ENCODE measurements at places on chromosomes 2 and 18.

- DNase-seq: peak; percentile 24
Measured at GRCh38 chr2:193963472-193964119, 1693.4 kb upstream of the SLC39A10 start.

- no peak for DNase-seq
Measured at GRCh38 chr2:119426801-119427395, 4.8 kb upstream of the TMEM37 start.

DNA sequence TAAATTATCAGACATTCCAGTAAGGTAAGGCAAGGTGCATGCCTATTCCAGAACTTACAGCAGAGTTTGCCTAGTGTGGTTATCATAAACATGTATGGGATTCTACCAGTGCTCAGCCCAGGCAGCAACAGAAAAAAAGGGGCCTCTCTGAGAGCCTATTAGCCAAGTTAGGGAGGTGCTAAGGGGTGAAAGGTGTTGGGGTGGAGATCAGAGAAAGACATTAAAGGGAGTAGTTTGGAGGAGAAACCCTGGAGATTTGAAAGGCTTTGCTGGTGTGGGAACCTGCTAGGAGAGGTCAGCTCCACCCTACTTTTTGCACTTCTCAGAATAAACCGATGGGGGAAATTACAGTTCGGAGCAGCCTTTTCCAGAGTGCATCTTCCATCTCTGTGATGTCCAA lies 2.9 kb downstream of the ARPC2 start:
- DNase-seq: no peak

DNA sequence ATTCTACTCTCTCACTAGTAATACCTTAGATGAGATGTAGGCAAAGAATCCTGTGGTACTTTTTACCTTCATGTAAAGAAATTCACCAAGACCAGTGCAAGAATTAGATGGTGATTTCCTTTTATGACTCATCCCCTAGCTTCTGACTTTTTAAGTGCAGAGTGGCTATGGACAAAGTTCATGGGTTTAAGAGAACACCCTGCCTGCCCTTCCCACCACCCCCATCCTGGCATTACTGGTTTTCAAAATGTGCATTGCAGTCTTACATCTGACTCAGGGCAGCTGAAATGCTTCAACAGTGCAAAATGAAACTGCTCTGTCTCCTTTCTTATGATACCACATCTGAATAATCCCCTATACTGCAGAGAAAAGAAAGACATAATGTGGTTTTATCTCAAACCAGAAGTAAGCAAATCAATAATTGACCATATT lies 22.6 kb downstream of the MAIP1 start:
- DNase-seq: no peak

DNA sequence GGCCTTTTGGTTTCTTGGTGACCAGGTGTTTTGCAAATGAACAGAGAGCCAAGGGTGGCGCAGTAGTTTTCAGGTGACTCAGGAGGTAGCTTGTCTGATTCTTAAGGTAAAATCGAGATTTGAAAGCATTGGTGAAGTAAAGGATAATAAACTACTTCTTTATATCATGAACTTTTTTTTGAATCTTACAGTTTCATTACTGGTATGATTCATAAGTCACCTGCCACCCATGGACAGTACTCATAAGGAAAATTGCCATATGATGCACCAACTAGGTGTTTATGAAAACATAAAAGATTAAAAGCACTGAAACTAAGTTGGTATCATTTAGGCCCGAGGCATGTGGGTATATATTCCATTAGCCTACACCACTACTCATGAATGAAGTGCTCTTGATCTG lies 84.1 kb upstream of the MGAT5 start:
- no peak for DNase-seq

DNA sequence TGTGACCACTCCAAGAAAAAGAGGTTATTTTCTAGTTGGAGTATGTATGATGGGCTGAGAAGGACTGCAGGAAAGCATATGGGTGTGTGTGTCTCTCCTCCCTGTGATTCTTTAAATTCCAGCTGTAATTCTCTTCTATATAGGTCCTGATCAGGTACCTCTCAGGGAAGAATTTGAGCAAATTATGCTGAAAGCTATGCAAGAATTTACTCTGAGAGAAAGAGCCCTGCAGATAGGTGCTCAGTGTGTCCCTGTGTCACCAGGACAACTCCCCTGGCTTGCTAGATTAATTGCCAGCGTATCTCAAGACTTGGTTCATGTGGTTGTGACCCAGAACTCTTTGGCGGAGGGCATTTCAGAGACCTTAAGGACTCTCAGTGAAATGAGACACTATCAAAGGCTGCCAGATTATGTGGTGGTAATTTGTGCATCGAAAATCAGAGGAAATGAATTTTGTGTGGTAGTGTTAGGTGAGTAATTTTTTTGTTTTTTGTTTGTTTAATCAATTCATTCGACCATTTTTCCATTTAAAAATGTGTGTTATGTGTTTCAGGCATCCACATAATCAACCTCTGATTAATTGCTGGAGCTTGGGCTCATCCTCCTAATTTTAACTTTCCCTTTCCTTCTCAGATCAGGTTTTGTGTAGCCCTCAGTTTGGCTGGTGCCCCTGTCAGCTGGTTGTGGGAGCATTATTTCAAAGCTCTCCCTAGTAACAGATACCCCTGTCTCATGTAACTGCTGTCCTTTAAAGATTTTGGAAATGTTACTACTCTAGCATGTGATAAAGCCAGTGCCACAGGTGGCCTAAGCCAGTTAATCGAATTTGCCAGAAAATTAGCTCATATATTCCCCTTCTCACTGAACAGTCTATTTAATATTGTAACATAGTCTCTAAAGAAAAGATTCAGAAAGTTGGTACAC lies 150.9 kb downstream of the ESCO1 start:
- no peak for DNase-seq

DNA sequence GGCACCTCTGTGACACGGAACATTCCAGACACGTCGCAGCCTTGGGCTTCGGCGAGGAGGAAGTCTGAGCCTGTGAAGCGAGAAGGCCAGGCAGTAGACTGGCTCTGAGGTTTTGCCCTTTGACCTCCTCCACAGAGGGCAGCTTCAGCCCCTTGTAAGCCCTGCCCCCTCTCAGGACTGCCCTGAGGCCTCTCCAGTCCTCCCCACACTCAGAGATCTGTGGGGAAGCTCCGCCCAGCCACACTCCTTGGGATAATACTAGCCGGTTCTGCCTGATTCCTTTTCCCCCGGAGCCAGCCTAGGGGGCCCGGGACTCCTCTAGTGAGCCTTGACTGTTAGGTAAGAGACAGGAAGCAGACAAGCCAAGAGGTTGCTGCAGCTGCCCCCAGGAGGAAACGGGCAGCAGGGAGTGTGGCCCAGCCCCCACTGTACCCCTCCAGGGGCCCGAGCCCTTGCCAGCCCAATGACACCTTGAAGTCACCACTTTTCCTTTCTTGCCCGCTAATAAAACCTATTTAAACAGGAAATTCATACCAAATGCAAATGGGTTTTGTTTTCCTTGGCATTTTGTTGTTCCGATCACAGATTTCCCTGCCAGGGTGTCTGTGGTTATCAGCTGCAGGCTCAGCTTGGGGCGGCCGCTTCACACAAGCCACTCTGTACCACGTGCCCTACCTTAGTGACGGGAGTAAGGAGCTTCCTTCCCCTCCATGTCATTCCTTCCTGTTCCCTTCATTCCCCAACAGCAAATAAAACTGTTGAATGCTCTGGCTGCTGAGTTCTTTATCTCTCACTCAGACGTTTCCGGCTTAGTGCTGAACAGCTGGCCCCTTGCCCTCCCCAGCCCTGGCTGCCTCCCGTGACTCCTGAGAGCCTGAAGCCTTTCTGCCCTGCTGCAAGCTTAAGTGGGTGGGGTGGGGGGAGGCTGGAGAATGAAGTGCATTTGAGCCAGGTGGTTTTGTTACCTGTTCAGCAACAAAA lies 124.7 kb downstream of the CABLES1 start:
- DNase-seq: peak; percentile 71

DNA sequence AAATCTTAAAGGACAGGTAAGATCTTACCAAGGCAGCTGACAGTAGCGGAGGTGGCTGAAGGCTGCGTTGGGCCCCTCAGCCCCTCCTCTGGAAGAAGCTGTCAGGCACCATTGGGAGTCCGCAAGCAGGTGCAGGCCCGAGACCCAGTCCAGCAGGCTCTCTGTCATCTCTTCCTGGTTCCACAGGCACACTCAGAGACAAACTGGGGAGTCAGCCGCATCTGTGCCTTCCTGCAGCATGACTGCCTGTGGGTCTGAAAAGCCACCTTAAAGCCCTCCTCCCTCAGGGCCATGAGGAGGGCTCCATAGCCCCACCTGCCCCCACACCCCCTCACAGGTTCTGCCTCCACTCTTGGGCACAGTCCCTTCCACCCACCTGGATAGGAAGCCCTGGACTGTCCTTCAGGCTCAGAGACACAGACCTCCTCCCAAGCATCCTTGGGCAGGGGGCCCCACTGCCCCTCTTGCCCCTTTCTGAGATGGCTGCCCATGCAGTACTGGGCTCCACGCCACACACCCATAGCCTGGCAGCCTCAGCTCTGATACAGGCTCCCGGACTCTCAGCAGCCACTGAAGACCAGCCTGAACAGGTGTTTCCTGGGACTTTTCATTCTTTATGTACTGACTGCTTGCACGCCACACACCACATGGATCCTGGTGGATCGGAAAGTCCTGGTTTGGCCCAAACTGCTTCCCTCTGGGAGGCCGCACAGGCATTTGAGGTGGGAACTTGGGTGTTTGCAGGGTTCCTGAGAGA lies 239.8 kb downstream of the SEPTIN10 start:
- DNase-seq: no peak

GRCh38 chr2:165078913-165079312 lies 123.6 kb upstream of the SLC38A11 start:
- DNase-seq: no peak

- DNase-seq: no peak
Measured at GRCh38 chr2:120100627-120101026, 87.8 kb downstream of the EPB41L5 start.

- no peak for DNase-seq
Measured at GRCh38 chr2:115294999-115295398, 852.6 kb downstream of the DPP10 start.

DNA sequence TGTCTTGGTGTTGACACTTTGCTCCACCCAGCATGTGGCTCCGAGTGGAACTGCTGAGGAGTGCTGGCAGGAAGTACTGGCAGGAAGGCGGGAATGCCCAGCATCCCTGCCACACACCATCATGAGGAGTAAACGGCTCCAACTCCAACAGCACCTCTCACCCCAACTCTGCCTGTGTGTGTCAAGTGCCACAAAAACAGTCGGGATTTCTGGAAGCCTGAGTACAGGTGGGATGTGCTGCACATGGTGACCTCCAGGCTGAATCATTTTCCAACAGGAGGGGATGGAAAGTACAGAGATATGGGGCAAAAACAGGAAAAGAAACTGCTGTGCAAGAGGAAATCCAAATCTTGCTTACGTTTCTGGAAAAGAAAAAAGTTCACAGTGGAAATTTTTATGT lies 53.6 kb downstream of the PARD6G start:
- DNase-seq: no peak

GRCh38 chr18:44968336-44968735 lies 287.6 kb downstream of the SETBP1 start:
- no peak for DNase-seq

DNA sequence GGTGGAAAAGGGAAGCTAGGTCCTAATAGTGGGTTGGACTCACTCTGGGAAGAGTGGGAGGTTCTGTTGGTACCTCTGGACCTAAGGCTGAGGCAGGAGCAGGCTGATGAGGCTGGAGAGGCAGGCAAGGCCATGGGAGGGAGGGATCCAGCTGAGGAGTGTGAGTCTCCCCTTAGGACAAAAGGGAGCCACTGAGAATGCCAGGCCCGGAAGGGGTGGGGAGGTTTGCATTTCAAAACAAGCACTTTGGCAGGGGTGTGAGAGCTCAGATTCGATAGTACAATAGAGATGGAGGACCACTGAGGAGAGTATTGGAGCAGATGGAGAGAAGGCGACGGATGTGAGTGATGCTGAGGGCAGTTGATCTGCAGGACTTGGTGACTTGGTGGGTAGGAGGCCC lies 132.1 kb upstream of the CAPN13 start:
- no peak for DNase-seq

- DNase-seq: no peak
Measured at GRCh38 chr2:232382331-232383225, 4.0 kb downstream of the ALPP start.

All from NCI-H524 (cell line).